Stimulated activated CD4-positive, alpha-beta T cell treated with anti-CD3 and anti-CD28 coated beads, Interleukin-2, amount 100 ng/mL, for 48 hours (primary cell): ENCODE measurements at places on chromosomes 2 and 18.

DNA sequence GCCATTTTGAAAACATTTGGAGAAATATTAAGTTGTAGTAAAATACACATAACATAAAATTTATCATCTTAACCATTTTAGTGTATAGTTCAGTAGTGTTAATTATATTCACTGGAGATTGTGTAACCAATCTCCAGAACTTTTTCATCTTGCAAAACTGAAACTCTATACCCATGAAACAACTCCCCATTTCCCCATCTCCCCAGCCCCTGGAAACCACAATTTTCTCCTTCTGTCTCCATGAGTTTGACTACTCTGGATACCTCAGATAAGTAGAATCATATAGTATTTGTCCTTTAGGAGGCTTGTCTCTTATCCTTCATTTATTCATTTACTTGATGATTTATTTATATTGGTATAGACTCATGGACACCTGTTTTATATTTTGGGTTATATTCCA is 392.9 kb downstream of the SETBP1 start:
- no peak for DNase-seq

- no peak for DNase-seq
These were observed 83.3 kb upstream of the KCNE4 start for GRCh38 chr2:222968550-222969155.

DNA sequence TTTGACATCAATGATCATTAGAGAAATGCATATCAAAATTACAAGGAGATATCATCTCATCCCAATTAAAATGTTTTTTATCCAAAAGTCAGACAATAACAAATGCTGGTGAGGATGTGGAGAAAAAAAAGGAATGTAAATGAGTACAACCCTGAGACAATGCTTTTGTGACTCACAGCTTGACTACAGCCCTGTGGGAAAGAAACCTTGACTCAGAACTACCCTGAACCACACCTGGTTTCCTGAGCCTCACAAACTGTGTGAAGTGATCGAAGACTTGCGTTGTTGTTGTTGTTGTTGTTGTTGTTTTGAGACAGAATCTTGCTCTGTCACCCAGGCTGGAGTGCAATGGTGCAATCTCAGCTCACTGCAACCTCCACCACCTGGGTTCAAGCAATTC is 266.6 kb upstream of the MYT1L start:
- DNase-seq: no peak

GRCh38 chr2:75476761-75477160 is 84.0 kb downstream of the EVA1A start:
- no peak for DNase-seq

- no peak for DNase-seq
These were observed 23.3 kb downstream of the LRRC30 start for GRCh38 chr18:7254163-7254562.

DNA sequence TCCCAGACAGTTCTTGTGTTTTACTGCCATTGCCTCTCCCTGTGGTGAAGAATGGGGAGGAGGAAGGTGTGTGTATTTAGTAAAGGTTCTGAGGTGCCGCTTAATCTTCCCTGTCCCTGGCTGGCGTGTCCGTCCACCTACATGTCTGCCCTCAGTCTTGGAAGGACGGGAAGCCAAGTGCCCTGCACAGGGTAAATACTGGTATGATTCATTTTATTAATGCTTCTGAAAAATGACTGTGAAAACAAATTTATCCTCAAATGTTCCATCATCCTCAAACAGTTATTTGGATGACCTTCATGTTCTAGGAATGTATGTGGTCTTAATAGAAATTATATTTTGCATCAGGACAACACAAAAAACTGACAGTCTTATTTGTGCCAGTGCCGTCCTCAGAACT is 6.6 kb downstream of the EPAS1 start:
- DNase-seq: no peak

GRCh38 chr2:103860016-103860415 is 993.9 kb upstream of the POU3F3 start:
- DNase-seq: no peak

GRCh38 chr2:228771315-228771714 is 499.8 kb downstream of the PID1 start:
- DNase-seq: no peak

- no peak for DNase-seq
These were observed 1.3 kb downstream of the TAF1B start for GRCh38 chr2:9844576-9844975.

DNA sequence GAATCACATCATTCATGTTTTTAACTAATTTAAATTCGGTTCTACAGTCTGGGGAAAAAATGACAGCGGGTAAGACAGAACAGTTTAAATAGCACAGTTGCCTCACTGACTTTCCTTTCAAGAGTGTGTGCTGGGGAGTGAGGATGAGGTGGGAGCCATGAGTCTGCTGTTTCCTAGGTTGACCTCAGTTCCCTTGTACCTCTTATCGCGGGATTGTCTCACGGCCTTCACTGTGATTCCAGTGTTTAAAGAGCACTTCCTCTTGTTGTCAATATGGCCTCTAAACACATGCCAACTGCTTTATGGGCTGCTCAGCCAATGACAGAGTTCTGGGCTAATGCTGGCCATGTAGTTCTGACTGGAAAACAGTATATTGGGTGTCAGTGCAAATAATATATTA is 41.6 kb upstream of the ALMS1 start:
- no peak for DNase-seq

DNA sequence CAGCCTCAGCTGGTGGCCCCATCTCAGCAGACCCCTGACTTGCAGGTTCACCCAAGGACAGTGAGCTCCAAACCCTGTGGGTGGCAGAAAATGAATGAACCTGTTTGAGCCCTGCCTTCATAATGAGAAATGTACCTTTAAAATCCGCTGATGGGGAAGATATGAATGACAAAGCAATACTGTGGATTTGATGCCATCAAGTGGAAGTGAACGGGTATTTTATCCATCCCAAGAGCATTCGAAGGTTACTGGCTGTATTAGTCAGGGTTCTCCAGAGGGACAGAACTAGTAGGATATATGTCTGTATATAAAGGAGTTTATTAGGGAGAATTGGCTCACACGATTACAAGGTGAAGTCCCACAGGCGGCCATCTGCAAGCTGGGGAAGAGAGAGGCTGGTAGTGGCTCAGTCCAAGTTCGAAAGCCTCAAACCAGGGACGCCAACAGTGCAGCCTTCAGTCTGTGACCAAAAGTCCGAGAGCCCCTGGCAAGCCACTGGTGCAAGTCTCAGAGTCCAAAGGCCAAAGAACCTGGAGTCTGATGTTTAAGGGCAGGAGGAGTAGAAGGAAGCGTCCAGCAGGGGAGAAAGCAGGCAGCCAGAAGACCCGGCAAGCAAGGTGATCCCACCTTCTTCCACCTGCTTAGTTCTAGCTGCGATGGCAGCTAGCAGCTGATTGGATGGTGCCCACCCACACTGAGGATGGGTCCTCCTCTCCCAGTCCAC is 32.1 kb downstream of the TOGARAM2 start:
- no peak for DNase-seq

GRCh38 chr2:162591403-162592083 is 247.0 kb downstream of the KCNH7 start:
- DNase-seq: no peak

DNA sequence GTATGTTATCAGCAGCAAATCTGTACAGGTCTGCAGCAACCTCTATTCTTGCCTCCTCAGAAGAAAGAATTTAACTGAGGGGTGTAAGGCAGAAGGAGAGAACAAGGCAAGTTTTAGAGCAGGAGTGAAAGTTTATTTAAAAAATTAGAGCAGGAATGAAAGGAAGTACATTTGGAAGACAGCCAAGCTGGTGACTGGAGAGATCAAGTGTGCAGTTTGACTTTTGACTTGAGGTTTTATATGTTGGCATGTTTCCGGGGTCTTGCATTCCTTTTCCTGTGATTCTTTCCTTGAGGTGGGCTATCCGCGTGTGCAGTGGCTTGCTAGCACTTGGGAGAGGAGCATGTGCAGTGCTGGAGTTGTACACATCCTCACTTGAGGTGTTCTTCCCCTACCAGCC is 16.5 kb upstream of the CERS6 start:
- no peak for DNase-seq

DNA sequence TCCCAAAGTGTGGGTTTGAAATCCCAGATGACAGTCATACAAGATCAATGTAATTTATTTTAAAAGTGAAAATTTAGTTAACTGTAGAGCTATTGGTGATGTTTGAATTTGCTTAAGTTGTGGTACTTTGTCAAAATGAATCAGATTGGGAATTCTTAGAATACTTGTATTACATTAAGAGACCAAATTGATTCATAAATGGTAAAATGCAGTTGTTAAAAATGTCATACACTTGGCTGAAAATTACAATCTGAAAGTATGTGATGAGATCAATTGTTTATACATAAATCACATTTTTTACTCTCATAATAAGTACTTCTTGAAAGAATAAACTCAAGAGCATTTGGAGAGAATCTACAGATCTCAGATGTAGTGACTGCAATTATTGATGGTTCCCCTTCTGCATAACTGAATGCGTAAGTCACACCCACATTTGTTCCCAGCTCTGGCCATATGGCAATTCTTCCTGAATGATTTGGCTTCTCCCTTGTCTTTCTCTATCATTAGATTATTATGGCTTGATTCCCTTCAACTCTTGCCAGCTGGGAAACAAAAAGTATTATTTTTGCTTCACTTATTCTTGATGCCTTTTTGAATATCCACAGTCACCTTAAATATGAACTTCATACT is 558.5 kb downstream of the CPS1 start:
- DNase-seq: no peak

- no peak for DNase-seq
These were observed 238.5 kb downstream of the CELF4 start for GRCh38 chr18:37327063-37327577.

GRCh38 chr2:172415157-172415864 is 12.1 kb upstream of the ITGA6 start:
- no peak for DNase-seq

DNA sequence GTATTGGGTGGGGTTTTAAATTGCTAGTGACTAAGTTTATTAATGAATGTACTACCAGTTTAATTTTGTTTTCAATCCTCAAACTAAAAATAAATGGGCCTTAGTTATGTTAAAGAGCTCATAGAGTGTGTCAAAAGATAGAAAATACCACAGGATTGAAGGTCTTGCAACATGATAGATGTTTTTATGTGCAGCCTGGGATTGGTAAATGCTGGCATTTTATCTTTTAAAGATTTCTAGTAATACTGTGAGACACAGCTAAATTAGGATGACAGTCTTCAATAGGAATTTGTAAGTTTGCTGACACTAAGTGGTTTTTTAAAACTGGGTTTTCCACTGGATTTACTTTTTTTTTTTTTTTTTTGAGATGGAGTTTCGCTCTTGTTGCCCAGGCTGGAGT is 122.3 kb downstream of the HAUS1 start:
- DNase-seq: no peak

DNA sequence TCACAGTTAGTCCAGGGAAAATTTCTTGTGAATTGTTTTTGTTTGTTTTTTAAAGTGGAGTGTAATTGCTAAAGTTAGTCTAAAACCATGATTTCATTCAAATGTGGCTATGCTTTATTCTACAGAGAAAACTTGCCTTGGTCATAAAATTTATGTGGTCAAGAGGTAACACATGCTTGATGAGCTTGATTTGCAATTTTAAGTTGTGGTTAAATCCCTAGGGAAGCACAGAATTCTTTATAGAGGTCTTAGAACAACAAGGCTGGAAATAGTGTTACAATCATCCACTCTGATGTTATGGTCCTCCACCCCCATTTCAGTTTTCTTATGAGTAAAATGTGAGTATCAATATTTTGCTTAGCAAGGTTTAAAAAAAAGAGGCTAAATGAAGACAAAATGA is 359.6 kb downstream of the NRXN1 start:
- DNase-seq: no peak

DNA sequence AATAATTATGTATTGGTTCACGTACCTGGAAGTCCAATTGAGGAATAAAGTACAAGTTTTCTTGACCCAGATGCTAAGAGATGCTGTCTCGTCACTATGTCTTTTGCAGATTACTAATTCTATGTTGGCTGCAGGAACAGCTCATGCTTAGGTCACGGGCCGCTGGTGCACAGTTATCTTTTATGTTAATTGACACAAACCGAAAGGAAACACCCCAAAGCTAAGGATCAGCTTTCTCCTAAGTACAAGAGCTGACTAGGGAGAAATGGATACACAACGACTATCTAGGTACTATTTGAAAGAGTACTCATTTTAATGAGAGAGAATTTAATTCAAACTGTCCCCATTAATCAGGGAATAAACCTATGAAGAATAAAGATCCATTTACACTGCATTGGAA is 217.7 kb upstream of the SLC35G4 start:
- DNase-seq: no peak

DNA sequence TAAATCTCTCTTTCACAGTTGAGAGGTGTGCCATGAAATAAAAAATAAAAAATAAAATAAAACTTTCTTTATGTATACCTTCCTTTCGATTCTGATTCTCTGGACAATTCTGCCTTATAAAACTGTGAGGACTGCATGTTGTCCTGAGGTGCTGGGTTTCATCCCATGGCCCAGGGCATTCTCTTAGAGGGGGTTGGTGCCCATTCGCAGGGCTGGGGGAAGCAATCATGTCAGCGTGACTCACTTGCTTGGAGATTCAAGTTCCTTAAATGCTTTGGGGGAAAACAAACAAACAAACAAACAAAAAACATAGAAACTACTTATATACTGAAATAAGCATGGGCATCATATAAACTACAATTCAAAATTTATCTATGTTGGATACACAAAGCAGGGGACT is 122.0 kb upstream of the ST6GAL2 start:
- DNase-seq: no peak

- DNase-seq: no peak
These were observed 3.8 kb downstream of the EVX2 start for GRCh38 chr2:176079831-176080539.

DNA sequence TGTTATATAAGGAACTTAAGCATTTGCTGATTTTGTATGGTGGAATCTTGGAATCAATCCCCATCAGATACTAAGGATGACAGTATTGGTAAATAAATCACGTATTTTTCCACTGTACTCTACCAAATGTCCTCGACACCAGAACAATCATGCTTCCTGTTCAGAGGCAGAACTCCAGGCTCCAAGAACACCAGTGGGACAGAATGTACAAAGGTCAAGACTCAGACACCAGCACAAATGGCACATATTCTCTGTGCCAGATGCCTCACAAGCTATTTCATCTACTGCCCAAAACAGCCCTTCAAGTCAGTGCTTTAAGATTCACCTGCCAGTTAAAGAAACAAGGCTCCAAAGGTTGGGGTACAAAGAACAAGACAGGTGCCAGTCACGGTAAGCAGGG is 420.5 kb downstream of the STK39 start:
- DNase-seq: no peak

- DNase-seq: peak; percentile 67
These were observed at the start of gene GPR35 for GRCh38 chr2:240624950-240625621. Gene GPR35 (plus strand): TSS chr2:240625480. CDS start chr2:240629953, 4,473 bp downstream.
